Activated CD4-positive, CD25-positive, alpha-beta regulatory T cell treated with anti-CD3 and anti-CD28 coated beads, Interleukin-2, amount 50 U/mL, for 16 hours (primary cell): ENCODE measurements at places on chromosomes 1 and 21.
A peak's percentile ranks its signal among the peaks of the same experiment; 100 is the strongest.

DNA sequence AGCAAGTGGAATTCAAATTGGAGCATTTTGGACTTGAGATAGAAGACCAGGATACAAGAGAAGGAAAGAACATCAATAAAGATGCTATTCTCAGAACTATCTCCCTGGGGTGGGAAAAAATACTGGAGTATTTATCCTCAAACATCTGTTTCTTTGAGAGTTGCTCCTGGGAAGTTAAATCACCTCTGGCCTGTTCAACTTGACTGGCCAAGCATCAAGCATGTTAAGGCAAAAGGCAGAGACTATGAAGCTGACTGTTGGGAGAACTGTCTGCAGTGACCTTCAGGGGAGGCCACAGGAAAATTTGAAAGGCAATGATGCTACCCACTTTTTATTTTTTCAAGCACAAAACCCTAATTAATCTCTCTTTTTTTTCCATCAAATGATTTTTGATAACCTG, 239.0 kb downstream of the NTNG1 start:
- no peak for DNase-seq

DNA sequence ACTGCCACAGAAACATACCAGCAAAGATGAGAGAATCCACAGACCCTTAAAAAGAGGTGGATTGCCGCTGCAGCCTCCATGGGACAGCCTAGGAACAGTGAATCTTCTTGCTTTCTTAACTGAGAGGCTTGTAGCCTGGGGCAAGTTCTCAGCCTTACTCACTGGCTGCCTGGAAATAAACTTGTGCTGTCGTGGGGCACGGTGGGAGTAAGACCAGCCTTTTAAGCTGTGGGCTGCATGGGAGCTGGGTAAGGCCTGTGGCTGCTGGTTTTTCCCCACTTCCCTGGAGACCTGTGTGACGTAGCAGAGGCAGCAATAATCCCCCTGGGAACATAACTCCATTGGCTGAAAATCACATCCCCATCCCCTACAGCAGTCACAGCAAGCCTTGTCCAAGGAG, 30.8 kb downstream of the CD2 start:
- DNase-seq: no peak

GRCh38 chr1:172482044-172482443, 38.2 kb upstream of the PIGC start:
- DNase-seq: no peak

- no peak for DNase-seq
These were observed 14.5 kb downstream of the LRRC8B start for GRCh38 chr1:89539128-89539527.

- no peak for DNase-seq
These were observed 4.3 kb upstream of the GPX7 start for GRCh38 chr1:52597912-52598311.

DNA sequence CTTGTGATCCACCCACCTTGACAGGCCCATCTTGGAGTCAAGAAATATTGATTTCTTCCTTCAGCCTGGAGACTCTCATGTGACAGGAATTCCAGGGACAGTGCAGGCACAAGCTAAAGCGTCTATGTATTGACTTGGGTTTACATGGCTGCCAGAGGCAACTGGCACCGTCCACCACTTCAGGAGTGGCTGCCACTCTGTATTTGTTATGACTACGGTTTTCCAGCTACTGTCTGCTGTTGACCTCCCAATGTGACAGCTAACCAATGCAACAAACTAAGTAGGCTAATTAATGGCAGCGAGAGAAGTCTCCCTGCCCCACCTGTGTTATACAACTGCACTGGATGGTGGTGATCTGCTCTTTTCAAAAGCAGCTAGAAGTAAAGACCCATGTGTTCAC, 56.9 kb downstream of the CD58 start:
- no peak for DNase-seq

- no peak for DNase-seq
These were observed 33.3 kb upstream of the TENT5C start for GRCh38 chr1:117572546-117572945.

- DNase-seq: no peak
These were observed 3.0 kb downstream of the VAMP4 start for GRCh38 chr1:171738911-171739310.

- DNase-seq: no peak
These were observed 123.4 kb upstream of the SNX7 start for GRCh38 chr1:98538106-98538505.

- no peak for DNase-seq
These were observed 3.5 kb downstream of the SPOCD1 start for GRCh38 chr1:31812158-31812829.

- no peak for DNase-seq
These were observed 6.2 kb downstream of the DISP3 start for GRCh38 chr1:11485191-11485590.

DNA sequence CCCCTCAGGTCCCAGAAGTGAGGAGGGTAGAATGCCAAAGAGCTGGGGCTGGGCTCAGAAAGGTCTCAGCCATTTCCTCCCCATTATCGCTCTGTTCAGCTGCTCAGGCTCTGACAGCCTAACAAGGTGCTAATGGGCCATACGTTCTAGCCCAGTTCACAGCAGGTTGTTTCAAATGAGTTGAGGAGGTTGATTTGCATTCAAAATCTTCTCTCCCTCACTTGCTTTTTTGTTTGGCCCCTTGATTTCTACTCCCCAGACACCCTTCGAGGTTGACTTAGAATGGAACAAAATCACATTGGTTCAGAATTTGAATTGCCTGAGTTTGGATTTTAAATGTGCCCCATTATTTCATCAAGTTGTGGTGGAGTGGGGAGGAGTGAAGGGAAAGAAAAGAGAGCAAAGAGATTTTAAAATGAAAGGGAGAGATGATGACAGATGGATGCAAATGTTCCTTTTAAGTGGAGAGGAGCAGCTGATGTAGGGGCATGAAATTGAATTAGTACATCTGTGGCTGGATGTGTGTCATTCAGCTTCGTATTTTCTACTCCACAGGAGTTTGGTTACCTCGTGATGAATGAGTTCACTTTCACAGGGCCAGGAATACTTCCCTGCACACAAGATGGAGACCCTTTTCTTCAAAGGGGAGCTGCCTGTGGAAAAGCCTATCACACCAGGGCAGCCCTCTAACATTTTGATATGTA, 425.8 kb upstream of the CAMK1G start:
- DNase-seq: no peak

DNA sequence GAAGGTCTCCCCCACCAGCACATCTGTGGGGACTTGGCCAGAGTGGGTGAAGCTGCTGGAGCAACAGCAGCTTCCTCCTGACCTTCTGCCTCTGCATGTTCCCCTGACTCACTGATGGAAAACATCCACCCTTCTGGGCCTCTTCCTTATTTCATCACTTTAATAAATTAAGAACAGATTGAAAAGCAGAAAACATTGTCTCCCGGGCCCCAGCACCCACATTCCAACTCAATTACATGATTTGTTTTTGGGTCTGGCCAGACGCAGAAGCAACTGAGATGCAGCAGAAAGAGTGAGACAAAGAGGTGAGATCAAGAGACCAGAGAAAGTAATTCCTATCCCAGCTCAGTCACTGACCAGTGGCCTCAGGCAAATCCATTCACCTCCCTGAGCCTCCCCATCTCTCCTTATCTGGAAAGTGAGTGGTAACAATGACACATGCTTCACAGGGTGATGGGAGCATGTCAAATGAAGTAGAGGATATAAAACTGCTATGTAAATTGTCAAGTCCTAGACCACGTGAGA, 157.1 kb downstream of the ELAVL4 start:
- DNase-seq: no peak

GRCh38 chr1:68347415-68347814, 102.3 kb downstream of the RPE65 start:
- no peak for DNase-seq

GRCh38 chr1:47572731-47573430, 135.0 kb downstream of the FOXD2 start:
- no peak for DNase-seq

DNA sequence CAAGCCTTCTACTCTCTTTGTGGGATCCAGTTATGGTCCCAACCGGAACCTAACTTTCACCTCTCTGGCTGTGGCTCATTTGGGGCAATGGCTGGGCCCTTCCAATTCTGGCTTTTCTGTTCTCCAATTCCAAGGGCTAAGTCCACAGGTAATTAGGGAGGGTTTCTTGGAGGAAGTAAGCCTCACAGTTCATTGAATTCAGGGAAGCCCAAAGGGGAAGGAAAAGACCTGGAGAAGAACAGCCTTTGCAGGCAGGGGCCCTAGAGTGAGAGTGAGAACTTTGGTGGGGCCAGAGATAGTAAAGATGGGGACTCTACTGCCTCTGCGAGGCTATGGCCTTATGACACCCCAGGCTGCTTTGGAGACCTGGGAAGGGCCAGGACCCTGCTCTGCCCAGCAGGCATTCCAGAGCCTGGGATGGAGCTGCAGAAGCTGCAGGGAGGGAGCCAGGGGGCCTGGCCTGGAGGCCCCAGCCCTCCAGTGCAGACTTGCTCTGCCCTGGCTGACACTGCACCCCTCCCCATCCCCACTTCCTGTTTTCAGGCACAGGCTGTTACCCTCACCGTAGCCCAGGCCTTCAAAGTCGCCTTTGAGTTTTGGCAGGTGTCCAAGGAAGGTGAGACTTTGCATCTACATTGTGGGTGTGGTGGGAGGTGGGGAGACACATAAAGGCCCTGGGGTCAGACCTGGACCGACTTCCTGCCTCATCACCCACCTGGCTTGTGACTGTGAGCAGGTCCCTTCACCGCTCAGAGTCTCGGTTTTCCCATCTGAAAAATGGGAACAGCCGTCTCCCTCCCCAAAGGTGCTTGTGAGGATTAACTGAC, 18.9 kb downstream of the LDLRAP1 start:
- DNase-seq: peak; percentile 54

DNA sequence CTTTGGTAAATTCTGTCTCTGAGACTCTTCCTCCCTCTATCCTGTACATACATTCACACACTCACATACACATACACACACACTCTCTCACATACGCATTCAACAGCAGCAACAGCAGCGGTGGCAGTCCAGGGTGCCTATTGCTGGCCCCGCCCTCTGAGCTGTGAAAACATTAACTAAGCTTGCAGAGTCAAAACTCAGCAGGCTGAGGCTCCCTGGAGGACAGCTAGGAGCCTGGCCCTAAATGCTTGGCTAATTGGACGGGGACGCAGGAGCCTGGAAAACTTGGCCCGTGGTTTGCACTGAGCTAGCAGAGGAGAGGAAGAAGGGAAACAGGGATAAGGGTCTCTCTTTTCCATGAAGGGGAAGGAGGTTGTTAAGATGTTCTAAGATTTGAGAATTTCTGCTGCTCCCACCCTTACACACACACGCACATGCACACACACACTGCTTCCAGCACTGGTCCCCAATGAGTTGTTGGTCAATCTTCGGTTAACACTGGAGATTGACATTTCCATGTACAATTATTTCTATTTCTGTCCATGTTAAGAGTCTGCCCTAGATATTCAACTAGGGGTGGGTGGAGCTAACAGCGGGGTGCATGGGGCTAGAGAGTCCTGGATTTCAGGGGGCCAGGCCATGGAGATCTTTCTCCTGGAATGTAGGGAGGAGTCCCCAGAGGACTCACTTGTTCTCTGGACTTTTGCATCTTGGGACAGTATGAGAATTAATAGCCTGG, 94.2 kb downstream of the PLXNA2 start:
- no peak for DNase-seq

DNA sequence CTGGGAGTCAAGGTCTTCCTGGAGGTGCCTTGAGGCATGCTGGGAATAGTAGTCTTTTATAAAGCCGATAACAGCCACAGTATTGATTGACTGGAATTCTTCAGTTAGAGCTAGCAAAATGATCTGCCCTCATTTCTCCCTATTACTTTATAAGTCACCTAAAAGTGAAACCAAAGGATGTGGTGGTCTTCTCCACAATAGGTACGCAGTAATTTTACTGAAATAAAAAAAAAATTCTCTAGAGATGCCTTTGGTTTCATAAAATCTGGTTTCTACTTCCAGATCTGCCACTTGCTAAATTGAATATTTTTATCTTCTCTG, 518 bp upstream of the NDC1 start:
- no peak for DNase-seq

GRCh38 chr1:160779626-160780397, 16.2 kb upstream of the LY9 start:
- no peak for DNase-seq

- DNase-seq: no peak
These were observed 30.8 kb upstream of the PTGFRN start for GRCh38 chr1:116878804-116879477.

- DNase-seq: no peak
These were observed 22.0 kb downstream of the THAP3 start for GRCh38 chr1:6646499-6647148.

- DNase-seq: no peak
These were observed 1176.4 kb downstream of the BRINP3 start for GRCh38 chr1:189301235-189301634.

GRCh38 chr21:40379881-40380810, 466.8 kb downstream of the DSCAM start:
- no peak for DNase-seq

- DNase-seq: no peak
These were observed 4.5 kb downstream of the TMEM125 start for GRCh38 chr1:43274125-43274803.

DNA sequence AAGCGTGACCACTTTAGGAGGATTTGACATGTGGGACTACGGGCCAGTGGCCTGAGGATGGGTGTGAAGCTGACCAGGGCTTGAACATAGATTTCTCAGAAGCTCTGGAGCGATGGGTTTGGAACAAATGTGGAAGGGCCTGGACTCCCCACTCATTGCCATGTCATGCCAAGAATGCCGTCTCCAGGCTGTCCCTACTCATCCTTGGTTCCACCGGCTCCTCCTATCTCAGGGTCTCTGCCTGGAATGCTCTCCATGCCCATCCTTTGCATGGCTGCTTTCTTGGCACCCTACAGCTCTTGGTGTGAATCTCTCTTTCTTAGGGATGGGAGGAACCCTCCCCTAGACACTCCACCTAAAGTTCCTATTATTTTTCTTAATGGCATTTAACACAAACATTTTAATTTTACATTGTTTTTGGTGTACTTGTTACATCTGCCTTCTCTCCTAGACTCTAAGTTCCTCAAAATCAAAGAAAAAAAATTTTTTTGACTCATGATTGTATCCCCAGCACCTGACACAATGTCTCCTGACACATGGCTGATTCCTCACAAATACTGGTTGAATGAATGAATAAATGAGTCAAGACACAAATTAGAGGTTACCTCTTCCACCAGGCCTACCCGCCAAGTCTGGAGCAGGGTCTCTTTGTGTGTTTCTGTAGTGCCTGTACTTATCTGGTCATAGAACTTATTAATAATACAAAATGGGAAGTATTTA, 114.5 kb downstream of the OMA1 start:
- DNase-seq: no peak

GRCh38 chr1:3954170-3955169, 54.4 kb upstream of the C1orf174 start:
- no peak for DNase-seq

DNA sequence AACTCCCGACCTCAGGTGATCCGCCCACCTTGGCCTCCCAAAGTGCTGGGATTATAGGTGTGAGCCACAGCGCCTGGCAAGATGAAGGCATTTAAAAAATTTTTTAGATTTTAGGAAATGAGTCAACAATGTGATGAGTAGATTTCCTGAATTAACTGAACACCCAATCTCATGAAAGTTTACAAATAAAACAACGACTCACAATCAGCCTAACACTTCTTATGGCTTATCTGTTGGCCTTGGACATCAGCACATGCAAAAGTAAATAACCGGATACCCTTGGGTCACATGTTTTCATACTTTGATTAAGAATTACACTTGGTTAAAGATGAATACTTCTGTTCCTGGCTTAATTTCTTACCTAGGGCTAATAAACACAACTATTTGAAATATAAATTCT, 3.0 kb downstream of the GNG12 start:
- no peak for DNase-seq

GRCh38 chr1:156114919-156115513, 505 bp downstream of the LMNA start:
- no peak for DNase-seq

GRCh38 chr1:160373696-160374095, 6.8 kb downstream of the NHLH1 start:
- no peak for DNase-seq

GRCh38 chr1:114126261-114127095, 27.2 kb downstream of the SYT6 start:
- no peak for DNase-seq
